ENCODE measurements at places on chromosomes 1 and 21.

- no peak for DNase-seq
Measured at GRCh38 chr1:116508984-116509980, 61.5 kb downstream of the CD58 start.

GRCh38 chr1:162386292-162387225 is 5.0 kb downstream of the C1orf226 start:
- DNase-seq, result no peak

- no peak for DNase-seq
Measured at GRCh38 chr1:109960745-109961094, 23.8 kb upstream of the AHCYL1 start.

DNA sequence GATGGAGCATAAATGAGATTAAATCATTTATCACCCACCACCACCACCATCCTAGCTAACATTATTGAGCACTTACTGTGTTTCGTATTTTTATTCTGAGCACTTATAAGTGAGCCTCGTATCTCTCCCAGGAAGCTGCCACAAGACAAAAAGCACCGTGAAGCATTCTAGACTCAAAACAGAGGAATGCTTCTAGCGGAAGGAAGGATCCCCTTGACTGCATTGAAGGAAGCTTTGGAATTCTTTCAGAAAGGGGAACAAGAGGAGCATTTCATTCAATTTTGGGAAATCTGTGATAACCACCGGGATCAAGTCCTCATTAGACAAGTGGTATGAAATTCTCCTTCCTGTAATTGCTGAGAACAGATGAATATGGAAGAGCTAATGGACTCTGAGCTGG is 66.3 kb downstream of the PTPN14 start:
- DNase-seq, result no peak

DNA sequence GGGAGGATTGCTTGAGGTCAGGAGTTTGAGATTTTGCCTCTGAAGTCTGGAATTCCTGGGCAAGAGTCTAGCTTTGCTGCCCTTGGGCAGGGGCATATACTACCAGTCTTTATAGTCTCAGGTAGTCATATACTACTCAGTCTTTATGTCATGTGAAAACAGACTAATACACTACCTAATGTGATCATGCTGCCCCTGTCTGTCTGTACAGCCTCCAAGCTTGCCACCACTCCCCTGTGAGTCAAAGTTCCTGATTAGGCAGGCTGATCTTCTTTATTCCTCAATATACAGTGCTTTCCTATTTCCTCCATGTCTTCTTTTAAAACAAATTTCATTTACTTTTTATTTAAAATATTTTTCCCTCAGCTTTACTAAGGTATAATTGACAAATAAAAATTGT is 105.3 kb upstream of the BEND5 start:
- no peak for DNase-seq

DNA sequence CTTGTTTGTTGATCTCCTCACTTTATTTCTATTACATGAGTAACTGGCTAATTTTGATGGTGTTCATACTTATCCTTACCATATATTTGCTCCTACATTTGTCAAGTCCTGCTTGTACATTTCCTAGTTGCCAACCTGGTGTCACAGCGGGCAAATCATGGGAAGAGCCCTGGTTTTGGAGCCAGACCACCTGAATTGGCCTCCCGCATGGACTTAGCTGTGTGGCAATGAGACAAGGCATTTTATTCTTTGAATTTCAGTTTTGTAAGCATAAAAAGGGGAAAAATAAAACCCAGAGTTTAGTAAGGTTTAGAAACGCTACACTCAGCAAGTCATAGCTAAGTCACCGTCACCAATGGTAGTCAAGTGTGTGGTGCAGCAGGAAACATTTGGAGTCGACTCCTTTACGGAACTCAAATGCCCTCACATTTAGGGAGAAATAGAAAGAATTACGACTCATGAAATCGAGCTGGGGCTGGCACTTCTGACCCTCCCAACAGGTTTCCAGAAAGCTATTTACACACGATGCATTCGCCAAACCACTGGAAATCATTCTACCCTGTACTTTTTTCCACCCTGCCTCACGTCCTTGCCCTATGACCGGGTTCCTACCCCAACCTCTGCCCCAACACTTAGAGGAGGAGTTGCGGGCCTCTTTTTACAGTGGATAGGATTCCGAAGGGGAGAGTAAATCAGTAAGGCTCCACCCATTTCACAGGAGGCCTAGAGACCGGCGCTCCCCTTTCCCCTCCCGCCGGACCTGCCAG is 492 bp upstream of the PGM1 start:
- no peak for DNase-seq

DNA sequence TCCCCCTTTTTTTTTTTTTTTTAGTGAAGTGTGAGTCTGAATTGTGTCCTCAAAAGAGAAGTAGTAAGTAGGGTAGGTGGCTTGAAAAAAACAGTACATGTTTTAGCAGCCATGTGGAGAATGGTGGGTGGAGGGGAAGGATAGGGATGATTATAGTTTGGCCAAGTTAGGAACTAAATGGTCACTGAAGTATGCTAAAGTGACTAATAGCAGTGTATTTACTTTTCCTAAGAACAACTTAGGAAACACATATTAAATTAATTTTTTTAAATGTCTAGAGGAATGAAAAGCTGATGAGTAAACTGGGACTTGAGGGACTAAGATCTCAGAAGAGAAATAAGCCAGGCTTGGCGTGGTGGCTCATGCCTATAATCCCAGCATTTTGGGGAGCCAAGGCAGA is 55.5 kb downstream of the PLA2G4A start:
- no peak for DNase-seq

DNA sequence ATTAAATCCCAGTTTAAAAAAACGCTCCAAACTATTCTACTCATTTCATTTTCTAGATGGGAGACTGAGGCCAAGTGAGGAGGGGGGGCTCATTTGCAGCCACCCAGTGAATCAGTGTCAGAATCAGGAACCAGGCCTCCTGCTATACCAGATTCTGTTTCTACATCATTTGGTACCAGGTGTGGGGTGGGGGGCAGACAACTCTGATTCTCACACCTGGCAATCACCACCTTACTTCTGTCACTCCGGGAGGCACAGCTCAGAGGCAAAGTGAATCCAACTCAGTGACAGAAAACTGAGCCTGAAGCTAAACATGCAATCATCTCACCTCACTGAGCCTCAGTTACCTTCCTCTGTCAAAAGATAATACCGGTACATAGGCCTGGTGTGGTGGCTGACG is 23.5 kb upstream of the ID3 start:
- DNase-seq, result no peak

GRCh38 chr1:60283690-60284089 is 210.1 kb upstream of the C1orf87 start:
- no peak for DNase-seq

DNA sequence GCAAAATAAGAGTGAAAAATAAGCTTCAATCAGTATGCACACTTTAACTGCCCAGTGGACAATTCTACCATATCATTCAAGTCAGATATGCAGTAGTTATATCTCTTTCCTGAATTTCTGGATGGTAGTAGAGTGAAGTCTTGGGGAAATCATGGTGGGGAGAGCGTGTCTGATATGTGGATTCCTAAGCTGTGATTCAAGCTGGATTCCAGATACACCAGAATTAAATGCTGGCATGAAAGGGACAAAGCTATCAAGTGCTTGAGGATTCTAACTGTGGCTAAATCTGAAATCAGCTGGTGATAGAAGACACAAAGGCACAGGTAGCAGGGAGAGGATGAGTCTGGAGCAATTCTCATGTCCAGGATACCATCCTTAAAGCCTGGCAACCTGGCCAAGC is 323.5 kb downstream of the DUSP10 start:
- no peak for DNase-seq

- DNase-seq, result no peak
Measured at GRCh38 chr1:88961647-88962275, 30.7 kb downstream of the KYAT3 start.

- DNase-seq, result no peak
Measured at GRCh38 chr1:53585565-53585964, 126.4 kb downstream of the DMRTB1 start.

DNA sequence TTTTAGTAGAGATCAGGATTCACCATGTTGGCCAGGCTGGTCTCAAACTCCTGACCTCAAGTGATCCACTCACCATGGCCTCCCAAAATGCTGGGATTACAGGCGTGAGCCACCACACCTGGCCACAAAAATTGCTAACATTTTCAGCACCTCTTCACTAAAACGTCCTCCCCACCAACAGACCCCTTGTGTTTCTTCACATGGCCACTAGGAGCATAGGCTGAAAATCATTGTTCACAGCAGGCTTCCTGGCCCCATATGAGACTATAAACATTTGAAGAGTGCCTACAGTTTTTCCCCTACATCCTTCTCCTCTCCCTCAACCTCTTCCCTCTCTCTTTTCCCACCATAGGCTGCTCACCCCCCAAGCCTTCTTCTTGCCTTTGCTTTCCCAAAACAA is 28.0 kb upstream of the SFPQ start:
- no peak for DNase-seq
